Hepatic stellate cell (primary cell): ENCODE measurements at places on chromosomes 3 and 15.

DNA sequence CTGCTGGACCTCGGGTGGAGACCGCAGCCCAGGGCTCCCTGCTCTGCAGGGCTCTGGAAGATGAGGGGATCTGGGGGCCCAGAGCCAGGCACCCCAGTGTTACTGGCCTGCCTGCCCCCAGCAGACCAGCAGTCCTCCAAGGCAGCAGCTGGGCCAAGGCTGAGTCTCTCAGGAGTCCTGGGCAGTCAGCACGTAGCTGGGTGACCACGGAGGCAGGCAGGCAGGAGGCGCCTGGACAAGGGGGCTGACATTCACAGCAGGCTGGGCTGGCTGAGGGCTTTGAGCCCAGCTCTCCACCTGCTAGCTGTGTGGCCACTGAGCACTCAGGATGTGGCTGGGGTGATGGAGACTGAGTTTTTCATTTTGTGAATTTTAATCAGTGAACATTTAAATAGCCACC lies 67.9 kb downstream of the IQSEC1 start:
- no peak for DNase-seq

- DNase-seq: no peak
These were observed 6.1 kb upstream of the CLRN1 start for GRCh38 chr3:150978566-150979148.

DNA sequence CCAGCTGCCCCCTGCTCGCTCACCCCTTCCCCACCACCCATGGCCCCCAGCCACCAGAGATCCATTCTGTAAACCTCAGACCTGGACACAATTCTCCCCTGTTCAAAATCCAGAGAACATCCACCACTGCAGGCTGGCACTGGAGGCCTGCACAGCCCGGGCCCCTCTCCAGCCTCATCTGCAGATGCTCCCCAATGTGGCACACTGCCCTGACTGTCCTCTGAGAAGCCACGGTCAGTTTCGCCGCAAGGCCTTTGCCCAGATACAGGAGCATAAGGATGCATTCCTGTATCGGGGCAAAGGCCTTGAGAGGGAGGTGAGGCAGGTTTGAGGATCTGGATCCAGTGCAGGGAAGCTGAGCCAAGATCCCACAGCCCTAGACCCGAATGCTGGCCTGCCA lies 175.4 kb upstream of the LINGO1 start:
- DNase-seq: no peak

GRCh38 chr3:158789592-158789991 lies 12.3 kb upstream of the MFSD1 start:
- DNase-seq: no peak

GRCh38 chr15:70833861-70834765 lies 19.8 kb downstream of the LARP6 start:
- DNase-seq: peak; percentile 63

- DNase-seq: no peak
These were observed 27.0 kb upstream of the C15orf39 start for GRCh38 chr15:75174729-75175128.

- DNase-seq: no peak
These were observed 171.7 kb upstream of the TLE3 start for GRCh38 chr15:70269311-70269911.
